ENCODE measurements at places on chromosomes 16 and 17. TPM values are rescaled to one million over a fixed set of nuclear protein-coding genes. Genes with fewer than 3 reads are reported as not detected.

GRCh38 chr17:64063766-64064224 is 43.4 kb upstream of the ICAM2 start:
- no peaks in the 10 kb centered on the region for H3K27me3 ChIP-seq
- H3K36me3 ChIP-seq: peaks cover 17% of the 10 kb centered on the region
- H3K4me1 ChIP-seq: no peaks in the 10 kb centered on the region

GRCh38 chr16:87409153-87409552 is 17.0 kb downstream of the MAP1LC3B start:
- DNase-seq: no peak
- H3K27me3 ChIP-seq: no peaks in the 10 kb centered on the region
- peaks cover 18% of the 10 kb centered on the region for H3K4me1 ChIP-seq

GRCh38 chr16:46850619-46851555 is 19.9 kb upstream of the C16orf87 start:
- H3K36me3 ChIP-seq: no peaks in the 10 kb centered on the region
- no peak overlapping the region for H3K27ac ChIP-seq
- H3K4me1 ChIP-seq: peaks cover 35% of the 10 kb centered on the region
- no peak for DNase-seq
- no peak overlapping the region for H3K4me3 ChIP-seq

MRC2 gene
- total RNA-seq: 2.6 TPM

CIBAR2 gene
- total RNA-seq: not detected

Data from Calu3 (cell line).